GM12892 (cell line): ENCODE measurements at places on chromosomes 12 and 14.

DNA sequence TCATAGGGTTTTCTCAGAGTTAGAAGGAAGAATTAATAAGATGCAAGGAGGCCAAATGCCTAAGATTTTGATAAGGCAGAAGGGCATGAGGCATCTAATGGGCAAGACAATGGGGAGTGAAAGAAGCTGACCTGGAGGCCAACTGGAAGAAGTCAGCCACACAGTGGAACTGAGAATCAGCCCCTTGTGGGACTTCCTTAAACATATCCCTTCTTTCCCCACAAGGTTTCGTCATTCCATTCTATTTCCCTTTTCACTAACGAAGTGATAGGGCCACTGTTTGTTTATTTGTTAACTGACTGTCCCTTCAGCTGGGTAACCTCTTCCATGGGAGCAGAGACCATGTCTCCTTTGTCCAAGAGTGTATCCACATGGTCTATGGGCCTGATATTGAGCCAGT, 86.2 kb downstream of the HELB start:
- DNase-seq: no peak

- DNase-seq: no peak
Observed at GRCh38 chr12:104784592-104784991, 173.5 kb downstream of the SLC41A2 start.

GRCh38 chr12:75509621-75510020, 1.8 kb downstream of the KRR1 start:
- DNase-seq: no peak

DNA sequence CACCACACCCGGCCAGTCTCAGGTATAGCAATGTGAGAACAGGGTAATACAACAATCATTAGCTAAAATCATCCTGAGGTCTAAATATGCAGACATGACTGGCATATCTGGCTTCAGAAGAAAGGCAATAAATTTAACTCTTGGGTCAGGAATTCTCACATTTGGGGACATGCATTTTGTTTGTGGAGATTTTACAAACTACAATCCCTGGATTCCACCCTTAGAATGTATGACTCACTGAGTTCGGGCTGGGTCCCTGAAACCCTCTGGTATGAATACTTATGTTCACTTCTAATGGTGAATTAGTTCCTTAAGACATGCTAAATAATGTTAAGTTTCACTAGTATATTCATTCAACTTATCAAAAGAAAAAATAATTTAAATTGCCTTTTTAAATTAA, 98.9 kb upstream of the HMGA2 start:
- no peak for DNase-seq

DNA sequence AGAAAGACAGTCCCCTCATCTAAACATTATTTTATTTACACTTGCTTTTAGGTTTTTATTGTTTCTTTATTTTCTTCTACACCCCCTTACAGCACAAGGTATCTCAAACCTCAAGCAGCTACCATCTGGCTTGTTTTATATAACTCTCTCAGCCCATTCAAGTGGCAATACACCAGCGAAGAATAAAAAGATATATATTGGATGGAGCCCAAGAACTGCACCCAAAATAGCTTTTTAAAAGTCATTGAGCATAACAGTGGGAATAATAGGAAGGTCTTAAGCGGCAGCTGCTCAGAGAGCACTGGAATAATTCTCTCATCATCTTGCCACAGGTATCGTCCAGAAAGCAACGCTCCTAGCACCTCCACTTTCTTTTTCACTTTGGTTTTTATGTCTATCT, 322.5 kb downstream of the SYT1 start:
- DNase-seq: no peak
